ENCODE measurements at places on chromosomes 5 and 9. TPM values are rescaled to one million over a fixed set of nuclear protein-coding genes. Genes with fewer than 3 reads are reported as not detected.

DNA sequence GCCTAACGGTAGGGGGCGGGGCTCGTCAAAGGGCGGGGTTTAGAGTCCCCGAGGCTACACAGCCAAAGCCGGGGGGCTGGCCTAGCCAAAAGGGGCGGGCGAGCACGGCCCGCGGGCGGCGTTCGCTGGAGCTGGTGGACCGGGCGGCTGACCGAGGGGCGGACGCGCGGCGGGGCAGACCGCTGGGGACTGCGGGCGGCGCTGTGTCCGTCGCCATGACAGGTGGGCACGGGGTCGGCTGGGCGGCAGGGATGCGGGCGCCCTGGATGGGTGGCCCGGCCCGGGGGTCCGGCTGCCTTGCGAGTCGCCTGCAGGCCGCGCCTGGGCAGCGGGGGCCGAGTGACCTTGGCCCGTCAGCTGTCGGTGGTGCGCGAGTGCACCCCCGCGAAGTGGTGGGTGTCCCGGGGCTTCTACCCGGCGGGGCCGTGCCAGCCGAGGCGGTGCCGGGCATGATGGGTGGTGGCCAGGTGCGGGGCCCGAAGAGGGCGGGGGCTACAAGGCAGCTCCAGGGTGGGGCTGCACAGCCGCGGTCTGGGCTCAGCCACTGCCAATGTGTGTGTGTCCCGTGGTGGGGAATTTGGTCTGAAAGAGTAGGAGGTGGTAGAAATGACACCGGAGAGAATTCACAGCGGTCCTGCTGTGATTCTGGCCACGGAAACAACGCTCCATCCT, at the start of gene CARD19:
TSS of gene CARD19 (plus strand) at position 87 of the 672 bp plus-strand sequence. CDS start at position 216, 129 bp downstream.
- DNase-seq = peak; percentile 51

The NIPBL gene
- total RNA-seq = 12.0 TPM

- no peak for DNase-seq
Observed at GRCh38 chr9:17322882-17323864, 188.3 kb downstream of the CNTLN start.

- DNase-seq = no peak
Observed at GRCh38 chr5:33848554-33848953, 43.2 kb downstream of the ADAMTS12 start.

The PNPLA7 gene
- 0.27 TPM for total RNA-seq

DNA sequence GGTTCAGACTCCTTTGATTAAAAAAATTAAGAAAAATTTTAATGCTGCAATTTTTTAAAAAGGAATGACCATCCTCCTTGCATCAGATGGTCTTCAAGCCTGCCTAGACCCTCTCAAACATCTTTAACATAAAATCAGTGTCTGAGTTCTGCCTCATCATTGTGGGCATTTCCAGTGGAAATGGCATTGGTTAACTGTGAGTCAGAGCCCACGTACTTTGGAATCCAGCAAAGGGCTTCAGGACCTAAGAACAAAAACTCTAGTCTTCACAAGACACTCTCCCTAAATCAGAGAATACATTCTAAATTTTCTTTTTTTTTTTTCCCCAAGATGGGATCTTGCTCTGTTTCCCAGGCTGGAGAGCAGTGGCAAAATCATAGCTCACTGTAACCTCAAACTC, 9.4 kb upstream of the C5orf15 start:
- DNase-seq = peak; percentile 72

DNA sequence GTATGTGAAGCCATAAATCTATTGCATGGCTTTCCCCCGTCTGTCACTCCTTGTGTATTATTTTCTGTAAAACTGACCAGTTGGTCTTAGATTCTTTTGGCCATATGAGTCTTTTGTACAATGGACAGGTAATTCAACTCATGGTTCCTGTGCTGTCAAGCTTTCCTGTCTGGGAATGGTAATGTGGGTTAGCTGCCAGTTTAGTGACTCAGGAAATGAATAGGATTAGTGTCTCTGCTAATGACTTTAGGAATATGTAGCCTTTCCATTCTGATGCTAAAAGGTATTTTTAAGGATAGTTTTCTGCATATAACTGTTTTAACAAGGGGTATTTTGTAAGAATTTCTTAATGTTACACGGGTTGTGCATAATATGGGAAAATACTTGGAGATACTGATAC, 182.7 kb downstream of the PBX3 start:
- peak; percentile 65 for DNase-seq

The SLC36A2 gene
- not detected for total RNA-seq

DNA sequence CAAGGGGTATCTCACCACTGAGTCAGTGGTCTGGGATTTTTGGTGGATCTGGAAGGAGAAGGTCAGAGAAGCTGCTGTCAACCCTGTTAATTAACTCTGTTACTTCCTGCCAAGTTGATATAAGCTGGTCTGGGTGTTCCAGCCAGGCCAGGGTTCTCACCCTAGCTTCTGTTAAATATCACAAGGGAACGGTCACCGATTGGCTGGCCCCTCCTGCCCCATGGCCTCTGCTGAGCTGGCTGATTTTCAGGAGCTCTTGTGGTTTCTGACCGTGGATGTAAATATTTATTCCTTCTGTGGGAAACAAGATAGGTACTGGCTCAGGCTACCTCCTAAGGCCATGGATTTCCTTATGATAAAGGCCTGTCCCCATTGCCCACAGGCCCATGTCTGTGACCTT, 1.0 kb downstream of the ADAMTS13 start:
- peak; percentile 72 for DNase-seq

The NACC2 gene
- 9.8 TPM for total RNA-seq

DNA sequence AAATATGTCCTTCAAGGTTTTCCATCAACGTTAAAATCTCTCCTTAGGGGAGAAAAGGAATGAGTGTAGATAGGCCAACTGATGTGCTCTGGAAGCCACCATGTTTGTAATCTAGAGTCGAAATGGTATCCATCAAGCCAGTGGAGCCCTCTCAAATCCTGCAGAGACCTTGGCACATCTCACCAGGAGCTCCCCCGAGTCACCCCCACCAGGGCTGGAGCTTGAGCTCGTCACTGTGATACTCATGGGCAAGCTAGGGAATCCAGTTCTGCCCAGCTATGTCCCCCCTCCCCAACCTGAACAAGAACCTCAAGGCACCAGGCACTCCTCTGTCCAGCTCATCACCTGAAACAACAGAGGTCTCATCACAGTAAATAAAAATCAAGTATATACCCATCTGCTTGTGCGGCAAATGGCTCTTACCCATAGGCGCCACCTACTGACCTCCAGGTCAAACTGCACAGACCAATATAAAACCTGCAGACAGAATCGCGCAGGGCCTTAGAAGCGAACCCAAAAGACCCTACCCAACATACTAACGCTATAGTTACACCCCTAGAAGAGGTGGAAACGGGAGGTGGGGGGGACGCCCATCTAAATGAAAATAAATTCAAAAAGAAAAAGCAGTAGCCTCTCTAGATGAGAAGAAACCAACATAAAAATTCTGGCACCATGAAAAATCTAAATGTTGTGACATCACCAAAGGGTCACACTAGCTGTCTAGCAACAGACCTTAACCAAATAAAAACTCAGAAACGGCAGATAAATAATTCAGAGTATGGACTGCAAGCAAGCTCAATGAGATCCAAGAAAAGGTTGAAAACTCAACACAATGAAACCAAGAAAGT, 75.0 kb downstream of the TTC39B start:
- no peak for DNase-seq

DNA sequence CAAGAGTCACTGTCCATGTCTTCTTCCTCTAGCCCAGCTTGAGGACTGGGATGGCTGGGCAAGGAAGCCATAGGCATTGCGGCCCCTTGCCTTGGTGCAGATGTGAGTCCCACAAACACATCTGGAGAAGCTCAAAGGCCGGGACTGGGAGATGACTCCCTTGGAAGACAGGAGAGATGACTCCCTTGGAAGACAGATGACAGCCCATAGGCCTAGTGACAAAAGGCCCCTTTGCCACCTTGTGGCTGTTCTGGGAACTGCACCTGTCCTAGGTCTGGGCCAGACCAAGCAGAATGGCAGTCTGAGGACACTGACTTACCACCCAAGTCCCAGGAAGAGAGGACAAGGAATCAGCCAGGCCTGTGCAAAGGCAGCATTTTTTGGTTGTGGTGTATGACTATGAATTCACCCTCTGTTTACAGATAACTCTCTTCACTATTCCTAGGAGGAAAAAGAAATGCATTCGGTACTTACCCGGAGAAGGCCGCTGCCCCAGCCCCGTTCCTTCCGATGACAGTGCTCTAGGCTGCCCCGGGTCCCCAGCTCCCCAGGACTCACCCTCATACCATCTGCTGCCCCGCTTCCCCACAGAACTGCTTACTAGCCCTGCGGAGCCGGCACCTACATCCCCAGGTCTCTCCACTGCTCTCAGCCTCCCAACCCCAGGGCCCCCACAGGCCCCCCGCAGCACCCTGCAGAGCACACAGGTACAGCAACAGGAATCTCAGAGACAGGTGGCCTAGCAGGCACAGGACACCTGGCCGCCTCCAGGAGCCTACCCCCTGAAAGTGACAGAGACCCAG, 30.8 kb downstream of the SKP1 start:
- DNase-seq = peak; percentile 71

The SPATA31E1 gene
- not detected for total RNA-seq

DNA sequence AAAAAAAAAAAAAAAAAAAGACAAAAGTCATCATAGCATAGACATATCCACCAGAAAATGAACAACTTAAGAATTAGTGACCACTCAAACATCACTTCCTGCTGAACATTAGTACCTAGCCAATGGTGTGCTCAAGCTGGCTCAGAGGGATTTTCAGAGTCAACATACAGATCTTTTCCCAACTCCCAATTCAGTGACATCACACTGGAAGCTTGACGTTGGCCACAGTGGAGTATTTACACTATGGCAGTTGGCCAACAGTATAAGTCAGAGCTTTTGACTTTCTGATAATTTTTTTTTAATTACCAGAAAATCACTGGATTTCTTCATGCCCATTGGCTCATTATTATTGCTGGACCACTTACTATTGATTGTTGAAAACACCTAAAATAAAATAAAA, 383.5 kb downstream of the ARHGEF28 start:
- DNase-seq = no peak

The ARHGAP26 gene
- 5.5 TPM for total RNA-seq

DNA sequence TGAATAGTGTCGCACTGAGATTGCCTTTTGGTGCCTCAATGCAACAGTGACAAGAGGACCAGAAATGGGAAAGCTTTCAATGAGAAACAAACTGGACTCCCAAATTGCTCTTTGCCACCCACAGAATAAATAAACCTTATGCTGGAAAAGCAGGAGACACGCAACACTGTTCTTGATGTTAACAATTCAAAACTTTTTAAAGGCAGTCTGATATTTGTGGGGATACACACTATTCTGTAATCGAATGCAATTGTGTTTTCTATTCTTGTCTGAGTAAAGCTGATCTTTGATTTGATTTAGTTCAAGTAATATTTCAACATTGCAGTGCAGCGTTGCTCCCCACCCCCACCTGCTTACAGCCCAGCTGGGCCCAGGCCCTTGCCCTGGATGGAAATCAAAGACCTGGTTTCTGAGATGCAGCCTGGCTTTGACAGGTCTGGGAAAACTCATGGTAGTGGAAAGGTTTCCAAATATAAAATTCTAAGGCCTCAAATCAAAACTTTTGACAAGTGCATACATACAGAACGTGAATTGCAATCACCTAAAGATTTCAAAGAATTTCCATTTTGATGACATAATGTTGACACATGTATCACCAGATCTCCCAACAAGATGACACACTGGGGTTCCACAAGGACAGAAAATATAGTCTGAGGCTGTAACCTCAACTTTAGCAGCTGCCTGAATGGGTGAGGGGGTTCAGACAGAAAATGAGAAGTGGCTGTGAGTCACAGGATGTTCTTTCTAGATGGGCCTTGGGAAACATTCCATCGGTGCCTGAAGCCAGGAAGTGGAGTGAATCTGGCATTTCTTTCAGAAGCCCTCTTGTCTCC, 55.1 kb downstream of the ABCA1 start:
- peak; percentile 98 for DNase-seq

DNA sequence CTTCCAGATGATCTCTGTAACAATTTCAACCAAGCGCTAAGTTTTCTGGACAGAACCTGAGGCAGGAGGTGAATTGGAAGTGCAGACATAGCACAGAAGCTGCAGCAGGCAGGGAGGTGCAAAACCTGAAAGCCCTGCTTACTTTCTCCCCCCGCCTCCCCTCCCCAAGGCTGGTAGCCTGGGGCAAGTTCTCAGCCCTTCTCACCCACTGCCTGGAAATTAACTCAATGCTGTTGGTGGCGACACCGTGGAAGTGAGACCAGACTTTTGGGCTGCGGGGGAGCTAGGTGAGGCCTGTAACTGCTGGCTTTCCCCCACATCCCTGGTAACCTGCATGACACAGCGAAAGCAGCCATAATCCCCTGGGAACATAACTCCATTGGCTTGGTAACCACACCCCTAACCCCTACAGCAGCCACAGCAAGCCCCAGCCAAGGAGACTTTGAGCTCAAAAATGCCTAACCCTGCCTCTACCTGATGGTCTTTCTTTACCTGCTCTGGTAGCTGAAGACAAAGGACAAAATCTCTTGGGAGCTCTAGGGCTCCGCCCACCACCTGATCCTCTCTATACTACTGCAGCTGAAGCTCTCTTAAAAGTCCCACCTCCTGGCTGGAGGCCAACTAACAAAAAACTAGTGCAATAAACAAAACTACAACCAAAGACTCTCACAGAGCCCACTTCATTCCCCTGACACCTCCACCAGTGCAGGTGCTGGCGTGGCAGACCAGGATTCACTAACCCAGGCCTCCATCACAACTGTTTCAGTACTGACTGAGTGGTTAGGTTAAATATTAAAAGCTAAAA, 11.9 kb upstream of the OR13C8 start:
- DNase-seq = no peak

The LCN12 gene
- total RNA-seq = 1.2 TPM

GRCh38 chr5:6780802-6781391, 67.7 kb downstream of the TENT4A start:
- peak; percentile 24 for DNase-seq

- no peak for DNase-seq
Observed at GRCh38 chr5:171599957-171600612, 180.6 kb downstream of the FGF18 start.

DNA sequence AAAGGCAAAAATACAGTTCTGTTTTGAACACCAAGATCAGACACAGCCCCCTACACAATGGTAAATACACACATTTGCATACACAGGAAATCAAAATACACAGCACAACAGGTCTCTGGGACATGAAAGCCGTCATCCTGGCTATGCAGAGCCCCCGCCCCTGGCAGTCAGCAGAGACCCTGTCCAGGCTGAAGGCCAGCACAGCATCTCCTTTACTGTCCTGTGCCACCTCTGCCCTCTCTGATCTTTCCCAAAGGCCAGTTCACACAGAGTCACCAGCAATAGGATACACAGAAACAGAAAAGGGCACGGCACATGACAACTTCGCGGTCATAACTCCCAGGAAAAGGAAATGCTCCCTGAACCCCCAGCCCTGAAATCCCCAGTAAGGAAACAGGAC, 34.2 kb upstream of the SMU1 start:
- no peak for DNase-seq

- DNase-seq = peak; percentile 71
Observed at GRCh38 chr9:107875571-107875980, 386.0 kb upstream of the KLF4 start.

GRCh38 chr5:172450861-172451695, 3.2 kb downstream of the SH3PXD2B start:
- DNase-seq = peak; percentile 38
